Chondrocyte (in vitro differentiated cells): ENCODE measurements at places on chromosomes 3 and 15.

DNA sequence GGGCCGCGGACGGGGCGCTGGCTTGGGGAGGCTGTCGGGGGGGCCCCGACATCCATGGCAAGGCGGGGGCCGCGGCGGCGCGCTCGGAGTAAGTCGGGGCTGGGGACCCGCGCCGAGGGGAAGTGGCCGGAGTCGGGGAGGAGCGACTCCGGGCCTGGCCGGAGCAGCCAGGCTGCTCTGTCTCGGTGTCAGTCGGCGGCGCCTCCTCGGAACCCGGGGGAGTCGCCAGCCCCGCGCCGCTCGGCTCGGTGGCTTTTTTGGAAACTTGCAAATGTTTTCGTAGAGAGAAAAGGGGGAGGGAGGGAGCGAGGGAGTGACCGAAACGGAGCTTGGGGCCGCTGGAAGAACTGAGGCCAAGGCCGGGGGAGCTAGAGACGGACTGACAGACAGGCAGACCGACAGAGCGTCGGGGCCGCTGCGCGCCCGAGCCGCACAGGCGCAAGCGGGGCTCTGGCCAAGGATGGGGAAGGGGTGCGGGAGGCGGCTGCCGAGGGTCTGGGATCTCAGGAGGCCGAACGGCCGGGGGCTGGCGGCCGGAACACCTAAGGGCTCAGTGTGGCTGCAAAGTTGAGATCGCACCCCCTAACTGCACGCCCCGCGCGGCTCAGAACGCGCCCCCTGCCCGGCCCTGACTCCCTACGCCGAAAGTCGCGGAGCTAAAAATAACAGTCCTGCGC lies 5.0 kb downstream of the PTH1R start:
- DNase-seq = no peak

- no peak for DNase-seq
These were observed 10.6 kb downstream of the PARP14 start for GRCh38 chr3:122691195-122691594.

DNA sequence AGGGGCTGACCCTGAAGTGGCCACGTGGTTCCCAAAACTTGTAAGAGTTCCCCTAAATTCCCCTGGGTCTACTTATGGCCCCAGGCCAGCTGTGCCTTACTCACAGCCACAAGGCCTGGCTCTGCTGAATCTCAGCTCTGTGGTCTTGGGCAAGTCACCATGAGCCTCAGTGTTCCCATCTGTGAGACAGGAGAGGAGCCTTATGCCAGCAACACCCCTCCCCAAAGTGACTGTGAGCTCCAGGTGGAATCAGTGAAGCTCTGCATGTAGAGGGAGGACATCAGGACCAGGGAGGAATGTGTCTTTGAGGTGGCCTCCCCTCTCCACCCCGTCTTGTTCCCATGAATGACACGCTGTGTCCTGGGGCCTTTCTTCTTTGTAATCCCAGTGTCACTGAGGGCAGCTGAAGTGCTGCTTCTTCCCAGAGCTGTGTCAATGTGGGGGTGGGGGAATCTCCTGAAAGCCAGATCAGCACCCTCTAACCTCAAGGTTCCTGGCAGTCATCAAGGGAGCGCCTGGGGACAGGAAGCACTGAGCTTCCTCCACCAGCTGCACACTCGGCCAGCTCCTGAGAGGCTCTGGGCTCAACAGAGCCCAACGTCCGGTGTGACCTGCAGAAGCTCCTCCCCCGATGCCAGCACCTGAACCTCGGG lies 258.9 kb downstream of the UACA start:
- peak; percentile 79 for DNase-seq

DNA sequence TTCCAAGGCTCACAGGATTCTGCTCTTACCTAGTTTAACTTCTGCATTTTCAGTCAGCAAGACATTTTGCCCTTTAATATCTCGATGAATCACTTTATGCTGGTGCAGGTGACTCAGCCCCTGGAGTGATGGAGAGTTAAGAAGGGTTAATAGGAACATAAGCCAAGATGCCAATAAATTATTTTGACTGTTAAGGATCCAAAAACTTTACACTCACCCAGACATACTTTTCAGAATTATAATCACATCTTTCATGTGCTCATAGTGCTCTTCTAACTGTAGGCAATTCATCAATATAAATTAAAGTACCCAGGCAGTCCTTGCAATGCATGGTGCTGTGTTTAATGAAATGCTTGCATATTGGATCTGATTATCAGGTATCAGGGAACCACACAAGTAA lies 164.1 kb upstream of the SLC2A2 start:
- no peak for DNase-seq

DNA sequence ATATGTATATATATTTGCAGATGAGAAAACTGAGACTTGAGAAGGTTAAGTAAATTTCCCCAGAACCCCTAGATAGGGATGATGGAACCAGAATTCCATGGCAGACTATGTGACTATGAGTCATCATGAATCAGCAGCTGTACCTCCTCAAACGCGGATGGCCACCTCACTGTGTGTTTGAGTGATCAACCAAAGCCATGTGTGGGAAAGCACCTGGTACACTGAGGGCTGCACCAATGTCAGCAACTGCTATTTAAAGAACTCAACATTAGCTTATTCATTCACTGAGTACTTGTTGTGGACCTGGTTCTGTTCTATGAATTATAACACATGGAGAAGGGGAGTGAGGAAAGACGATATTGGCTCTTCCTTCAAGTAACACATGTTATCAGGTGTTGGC lies 377.0 kb downstream of the GAP43 start:
- DNase-seq = no peak

- DNase-seq = no peak
These were observed 352.1 kb downstream of the MECOM start for GRCh38 chr3:169311381-169311780.

- DNase-seq = no peak
These were observed 695.0 kb upstream of the GRM7 start for GRCh38 chr3:6165951-6166350.

- DNase-seq = no peak
These were observed 11.6 kb upstream of the HGD start for GRCh38 chr3:120693439-120694171.

GRCh38 chr15:66388576-66388975 lies 1.9 kb downstream of the MAP2K1 start:
- no peak for DNase-seq

DNA sequence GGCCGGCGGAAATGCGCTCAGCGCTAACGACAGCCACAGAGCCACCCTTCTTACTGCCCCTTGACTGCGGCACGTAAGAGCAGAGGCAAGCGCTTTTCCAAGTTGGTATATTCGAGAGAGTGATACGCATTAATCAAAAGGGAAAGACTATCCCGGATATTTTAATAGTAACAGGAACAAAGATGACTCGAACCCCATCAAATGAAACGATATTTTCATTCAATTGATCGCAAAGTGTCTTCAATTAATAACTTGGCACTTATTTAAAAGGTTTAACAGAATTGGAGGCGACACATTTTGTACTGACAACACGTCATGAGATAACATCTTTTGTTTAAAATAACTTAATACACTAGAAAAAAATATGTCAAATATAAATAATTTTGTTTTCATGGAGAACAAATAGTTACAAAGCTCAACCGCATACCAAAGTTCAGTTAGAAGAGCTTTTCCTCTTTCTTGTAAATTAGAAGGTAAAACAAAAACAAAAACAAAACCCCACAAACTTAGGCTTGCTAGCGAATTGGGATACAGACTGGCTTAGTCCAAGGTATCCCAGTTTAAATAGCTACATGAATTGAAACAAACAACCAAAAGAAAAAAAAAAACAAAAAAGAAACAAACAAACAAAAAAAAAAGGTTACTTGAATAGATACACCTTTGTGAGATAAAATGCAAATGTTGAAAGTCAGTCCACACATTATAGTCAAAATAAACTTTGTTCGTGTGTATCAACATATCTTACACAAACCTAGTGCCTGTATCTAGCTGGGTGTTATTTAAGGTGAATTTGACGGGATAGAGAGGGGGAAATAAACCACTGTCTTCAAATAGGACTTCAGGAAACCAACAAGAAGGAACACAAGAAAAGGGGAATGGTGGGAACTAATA lies 10.2 kb downstream of the SHOX2 start:
- no peak for DNase-seq

- DNase-seq = no peak
These were observed 74.7 kb upstream of the SOX2 start for GRCh38 chr3:181637056-181637455.

DNA sequence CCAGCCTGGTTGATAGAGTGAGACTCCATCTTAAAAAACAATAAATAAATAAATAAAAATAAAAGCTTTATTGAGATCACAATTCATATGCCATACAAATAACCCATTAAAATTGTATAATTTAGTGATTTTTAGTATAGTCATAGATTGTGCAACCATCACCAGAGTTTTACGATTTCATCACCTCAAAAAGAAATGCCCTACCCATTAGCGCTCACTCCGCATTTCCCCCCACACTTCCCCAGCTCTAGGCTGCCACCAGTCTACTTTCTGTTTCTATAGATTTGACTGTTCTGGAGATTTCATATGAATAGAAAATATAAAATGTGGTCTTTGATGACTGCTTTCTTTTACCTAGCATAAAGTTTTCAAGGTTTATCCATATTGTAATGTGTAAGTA lies 57.0 kb downstream of the ARHGEF26 start:
- no peak for DNase-seq

GRCh38 chr3:119812491-119813058 lies 30.7 kb downstream of the NR1I2 start:
- DNase-seq = no peak

DNA sequence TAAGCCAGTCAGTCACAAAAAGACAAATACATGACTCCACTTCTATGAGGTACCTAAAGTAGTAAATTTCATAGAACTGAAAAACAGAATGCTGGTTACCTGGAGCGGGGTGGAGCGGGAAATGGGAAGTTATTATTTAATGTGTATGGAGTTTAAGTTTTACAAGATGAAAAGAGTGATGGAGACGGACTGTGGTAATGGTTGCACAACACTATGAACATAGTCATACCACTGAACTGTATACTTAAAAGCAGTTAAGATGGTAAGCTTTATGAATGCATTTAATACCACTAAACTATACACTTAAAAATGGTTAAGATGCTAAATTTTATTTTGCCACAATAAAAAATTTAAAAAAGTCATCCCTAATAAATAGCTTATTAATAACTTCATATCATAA lies 23.2 kb downstream of the SFMBT1 start:
- no peak for DNase-seq

GRCh38 chr3:123021996-123022510 lies 5.5 kb downstream of the SEMA5B start:
- no peak for DNase-seq

- DNase-seq = no peak
These were observed 676.5 kb upstream of the CFAP20DC start for GRCh38 chr3:59726279-59726678.

DNA sequence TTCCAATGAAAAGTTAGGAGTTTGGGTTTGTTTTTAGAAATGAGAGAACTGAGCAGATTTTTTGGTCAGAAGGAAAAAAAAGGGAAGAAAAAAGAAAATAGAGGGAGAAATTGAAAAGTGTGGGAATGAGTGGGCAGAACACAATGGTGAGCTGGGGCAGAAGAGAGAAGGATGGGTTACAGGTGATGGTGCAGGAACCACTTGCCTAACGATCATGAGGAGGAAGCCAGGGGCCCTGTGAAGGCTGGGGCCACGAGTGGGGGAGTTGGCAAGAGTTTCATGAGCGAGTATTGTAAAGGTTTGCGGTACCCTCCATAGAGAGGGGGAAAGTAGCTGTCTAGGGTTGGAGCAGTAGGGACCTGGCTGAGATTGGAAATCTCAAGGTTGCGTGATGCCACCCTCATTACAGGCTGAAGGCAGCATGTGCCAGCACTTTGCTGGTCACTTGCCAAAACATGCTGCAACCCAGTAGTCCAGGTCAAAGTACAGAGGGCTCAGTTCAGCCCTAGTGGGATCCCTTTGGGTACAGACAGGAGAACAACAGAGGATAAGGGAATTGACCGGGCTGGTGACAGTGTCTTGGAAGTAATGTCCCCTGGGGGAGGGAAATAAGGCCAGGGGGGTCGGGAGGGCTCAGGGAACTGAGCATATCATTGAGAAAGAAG lies 6.6 kb downstream of the IVD start:
- DNase-seq = no peak

DNA sequence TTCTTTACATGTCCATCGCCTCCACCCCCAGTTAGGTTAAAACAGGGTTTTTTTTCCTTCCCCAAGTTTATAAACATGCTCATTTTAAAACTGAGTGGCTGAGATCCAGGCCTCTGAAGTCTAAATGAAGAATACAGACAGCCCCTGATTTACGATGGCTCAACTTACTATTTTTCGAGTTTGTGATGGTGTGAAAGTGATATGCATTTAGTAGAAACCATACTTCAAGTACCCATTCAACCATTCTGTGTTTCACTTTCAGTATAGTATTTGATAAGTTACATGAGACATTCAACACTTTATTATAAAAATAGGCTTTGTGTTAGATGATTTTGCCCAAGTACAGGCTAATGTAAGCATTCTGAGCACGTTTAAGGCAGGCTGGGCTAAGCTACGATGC lies 30.5 kb upstream of the GNB5 start:
- no peak for DNase-seq

DNA sequence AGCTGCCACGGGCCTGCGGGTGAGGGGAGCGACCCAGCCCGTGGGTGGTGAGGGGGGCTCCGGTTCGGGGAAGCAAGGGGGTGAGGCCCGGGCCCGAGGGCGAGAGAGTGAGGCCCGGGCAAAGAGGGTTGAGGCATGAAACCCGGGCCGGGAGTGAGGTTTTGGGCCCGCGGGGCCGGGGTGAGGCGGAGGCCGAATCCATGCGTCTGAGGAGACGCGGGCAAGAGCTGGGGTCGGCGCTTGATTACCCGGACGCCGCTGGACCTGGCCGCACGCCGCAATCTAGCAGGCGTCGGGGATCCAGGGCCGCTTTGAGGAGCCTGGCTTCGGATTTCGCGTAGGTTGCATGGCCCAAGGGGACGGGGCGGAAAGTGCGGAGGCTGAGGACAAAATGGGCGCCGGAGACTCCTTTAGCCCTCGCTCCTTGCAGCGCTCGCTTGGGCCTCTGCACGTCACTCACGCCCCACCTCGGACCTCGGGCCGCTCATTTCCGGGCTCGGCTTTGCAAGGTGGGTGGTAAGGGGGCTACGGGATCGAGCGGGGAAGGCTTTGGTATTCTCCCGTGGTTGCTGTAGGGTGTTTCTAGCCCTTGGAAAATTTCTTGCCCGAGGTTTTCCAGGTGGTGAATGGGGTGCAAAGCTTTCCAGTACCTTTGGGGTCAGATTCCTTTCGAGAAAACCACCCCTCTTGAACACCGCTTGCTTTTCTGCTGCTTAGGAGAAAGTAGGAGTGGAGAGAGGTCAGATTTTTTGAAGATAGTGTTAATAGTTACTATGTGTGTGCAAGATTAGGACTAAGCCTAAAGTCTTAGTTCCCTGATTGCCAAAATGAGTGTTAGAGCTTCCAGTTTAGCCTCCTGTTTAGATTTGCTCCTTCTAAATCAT lies 827 bp downstream of the SLC25A36 start:
- DNase-seq = no peak

DNA sequence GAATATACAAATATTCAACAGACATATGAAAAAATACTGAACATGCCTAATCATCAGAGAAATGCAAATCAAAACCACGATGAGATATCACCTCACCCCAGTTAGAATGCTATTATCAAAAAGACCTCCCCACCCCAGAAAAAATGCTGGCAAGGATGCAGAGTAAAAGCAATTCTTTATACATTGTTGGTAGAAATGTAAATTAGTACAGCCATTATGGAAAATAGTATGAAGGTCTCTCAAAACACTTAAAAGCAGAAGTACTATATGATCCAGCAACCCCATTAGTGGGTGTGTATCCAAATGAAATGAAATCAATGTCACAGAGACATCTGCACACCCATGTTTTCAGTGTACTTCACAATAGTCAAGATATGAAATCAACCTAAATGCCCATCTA lies 308.7 kb downstream of the CHST2 start:
- DNase-seq = no peak
